GM20000 (cell line): ENCODE measurements at places on chromosomes 6 and 20.

DNA sequence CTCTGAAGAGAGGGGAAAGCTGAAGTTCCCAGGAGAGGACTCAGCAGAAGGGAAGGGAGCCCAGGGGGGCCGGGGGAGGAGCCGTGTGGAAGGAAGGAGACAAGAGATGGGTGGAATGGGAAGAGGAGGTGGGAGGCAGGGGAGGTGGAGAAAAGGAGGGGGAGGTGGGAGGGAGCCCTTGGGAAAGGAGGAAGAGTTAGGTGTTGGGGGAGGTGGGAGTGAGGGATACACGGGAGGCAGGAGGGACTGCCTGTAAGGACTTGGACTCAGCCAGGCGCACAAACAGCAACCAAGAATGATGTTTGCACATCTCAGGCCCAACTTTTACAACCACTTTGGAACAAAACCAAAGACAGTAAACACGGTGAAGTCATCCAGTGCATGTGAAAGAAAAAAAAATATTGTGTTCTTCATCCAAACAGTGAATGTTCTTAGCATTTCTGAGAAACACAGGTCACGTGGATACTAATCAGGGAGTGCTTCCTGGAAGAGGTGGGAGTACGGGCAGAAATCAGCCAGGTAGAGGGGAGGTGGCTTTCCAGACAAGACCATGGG is 17.4 kb upstream of the LSM14B start:
- DNase-seq: no peak

- no peak for DNase-seq
Observed at GRCh38 chr20:62441987-62442539, 14.7 kb upstream of the RBBP8NL start.

DNA sequence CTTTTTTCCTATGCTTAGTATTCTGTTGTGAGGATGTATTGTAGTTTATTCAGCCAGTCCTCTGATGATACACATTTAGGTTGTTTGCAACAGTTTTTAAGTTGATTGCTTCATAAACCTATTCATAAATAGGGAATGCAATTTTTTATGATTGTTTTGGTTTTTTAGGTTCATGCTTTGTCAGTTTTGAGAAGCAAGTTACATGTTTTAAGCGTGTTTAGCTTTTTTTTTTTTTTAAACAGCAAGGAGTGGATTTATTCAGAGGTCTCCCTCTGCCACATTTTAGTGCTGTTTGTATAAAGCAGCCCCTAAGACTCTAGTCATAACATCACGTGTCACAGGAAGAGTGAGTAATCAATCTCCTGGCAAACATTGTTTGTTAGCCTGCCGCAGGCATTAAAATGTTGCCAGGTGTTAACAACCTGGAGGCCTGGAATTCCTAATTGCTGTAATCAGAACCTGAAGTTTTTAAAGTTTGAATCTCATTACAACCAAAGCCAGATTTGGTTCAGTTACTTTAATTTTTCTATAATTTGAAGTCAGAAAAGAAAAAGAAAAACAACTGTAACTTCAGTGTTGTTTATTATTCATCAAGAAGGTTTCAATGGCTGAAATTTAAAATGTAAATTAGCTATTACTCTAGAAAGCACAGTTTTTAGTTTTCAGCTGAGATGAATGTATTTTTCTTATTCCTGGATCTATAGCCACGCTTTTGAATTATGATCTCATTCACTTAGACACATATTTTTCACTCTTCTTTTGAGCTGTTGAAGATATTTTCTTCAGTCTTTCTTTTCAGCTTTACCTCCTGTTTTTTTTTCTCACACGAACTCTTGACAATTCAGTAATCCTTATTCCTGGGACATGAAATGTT is 59.2 kb downstream of the KCNS1 start:
- no peak for DNase-seq

- no peak for DNase-seq
Observed at GRCh38 chr6:34993213-34993612, 104.2 kb downstream of the ANKS1A start.

DNA sequence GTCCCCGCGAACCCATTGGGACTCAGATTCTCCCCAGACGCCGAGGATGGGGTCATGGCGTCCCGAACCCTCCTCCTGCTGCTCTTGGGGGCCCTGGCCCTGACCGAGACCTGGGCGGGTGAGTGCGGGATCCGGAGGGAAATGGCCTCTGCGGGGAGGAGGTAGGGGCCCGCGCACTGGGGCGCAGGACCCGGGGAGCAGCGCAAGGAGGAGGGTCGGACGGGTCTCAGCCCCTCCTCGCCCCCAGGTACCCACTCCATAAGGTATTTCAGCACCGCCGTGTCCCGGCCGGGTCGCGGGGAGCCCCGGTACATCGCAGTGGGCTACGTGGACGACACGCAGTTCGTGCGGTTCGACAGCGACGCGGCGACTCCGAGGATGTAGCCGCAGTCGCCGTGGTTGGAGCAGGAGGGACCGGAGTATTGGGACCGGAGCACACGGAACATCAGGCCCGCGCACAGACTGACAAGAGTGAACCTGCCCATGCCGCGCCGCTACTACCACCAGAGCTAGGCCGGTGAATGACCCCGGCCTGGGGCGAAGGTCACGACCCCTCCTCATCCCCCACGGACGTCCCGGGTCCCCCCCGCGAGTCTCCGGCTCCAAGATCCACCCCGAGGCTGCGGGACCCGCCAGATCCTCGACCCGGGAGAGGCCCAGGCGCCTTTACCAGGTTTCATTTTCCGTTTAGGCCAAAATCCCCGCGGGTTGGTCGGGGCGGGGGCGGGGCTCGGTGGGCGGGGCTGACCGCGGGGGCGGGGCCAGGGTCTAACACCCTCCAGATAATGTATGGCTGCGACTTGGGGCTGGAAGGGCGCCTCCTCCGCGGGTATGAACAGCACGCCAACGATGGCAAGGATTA is 15.7 kb upstream of the HLA-A start:
- peak; percentile 77 for DNase-seq
